Mesothelial cell of epicardium (in vitro differentiated cells): ENCODE measurements at places on chromosomes 2 and 18.

DNA sequence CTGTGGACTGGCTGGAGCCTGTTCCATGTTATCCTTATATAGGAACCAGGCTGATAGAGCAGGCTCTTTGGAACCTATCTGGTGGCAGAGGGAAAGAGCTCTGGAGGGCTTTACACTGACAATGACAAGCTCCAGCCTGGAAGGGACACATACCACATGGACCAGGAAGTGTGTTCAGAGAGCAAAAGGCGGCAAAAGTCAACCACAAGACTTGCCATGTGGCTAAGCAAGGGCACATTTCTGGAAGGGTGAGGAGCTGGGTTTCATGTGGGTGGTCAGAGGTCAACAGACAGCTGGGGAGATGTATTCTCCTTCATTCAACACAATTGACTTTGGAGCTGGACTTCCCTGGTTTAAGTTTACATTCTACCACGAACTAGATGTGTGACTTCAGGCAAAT, 325.2 kb downstream of the DYSF start:
- H3K4me3 ChIP-seq, result no peak overlapping the region
- no peaks in the 10 kb centered on the region for H3K36me3 ChIP-seq
- no peak for DNase-seq
- H3K27ac ChIP-seq, result no peak overlapping the region
- peaks cover 37% of the 10 kb centered on the region for H3K4me1 ChIP-seq

- H3K27me3 ChIP-seq, result peaks cover 22% of the 10 kb centered on the region
- no peaks in the 10 kb centered on the region for H3K36me3 ChIP-seq
- H3K4me1 ChIP-seq, result no peaks in the 10 kb centered on the region
- no peak overlapping the region for H3K4me3 ChIP-seq
- H3K27ac ChIP-seq, result no peak overlapping the region
Measured at GRCh38 chr2:203824057-203824456, 43.5 kb upstream of the CTLA4 start.

DNA sequence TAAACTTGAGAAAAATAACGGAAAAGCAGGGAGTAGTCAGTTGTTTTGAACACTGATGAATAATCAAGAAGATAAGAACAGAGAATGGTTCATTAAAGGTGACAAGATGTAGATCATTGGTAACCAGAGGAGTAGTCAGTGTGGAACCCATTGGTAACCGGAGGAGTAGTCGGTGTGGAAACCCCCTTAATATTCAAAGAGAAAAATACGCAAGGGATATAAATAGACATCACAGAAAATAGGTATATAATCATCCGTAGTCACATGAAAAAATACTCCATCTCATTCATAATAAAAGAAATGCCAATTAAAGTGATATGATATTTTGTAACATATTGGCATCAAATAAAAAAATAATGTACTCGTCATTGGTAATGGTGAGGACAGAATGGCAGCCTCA, 70.6 kb upstream of the EPAS1 start:
- H3K27me3 ChIP-seq, result no peaks in the 10 kb centered on the region
- no peak for DNase-seq
- no peak overlapping the region for H3K27ac ChIP-seq

DNA sequence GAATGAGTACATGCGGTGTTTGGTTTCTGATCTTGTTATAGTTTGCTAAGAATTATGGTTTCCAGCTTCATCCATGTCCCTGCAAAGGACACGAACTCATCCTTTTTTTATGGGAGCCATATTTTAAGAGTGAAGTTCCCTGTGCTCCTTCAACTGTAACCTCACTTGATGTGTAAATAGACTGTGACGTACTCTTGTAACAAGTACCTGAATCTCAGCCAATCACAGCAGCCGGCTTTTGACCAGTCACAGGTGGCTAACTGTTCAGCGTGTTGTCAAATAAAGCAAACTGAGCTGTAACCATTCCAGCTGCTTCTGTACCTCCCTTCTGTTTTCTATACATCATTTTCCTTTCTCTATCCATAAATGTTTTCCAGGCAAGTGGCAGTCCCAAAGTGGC, 774.3 kb upstream of the HS6ST1 start:
- H3K36me3 ChIP-seq, result peaks cover 3% of the 10 kb centered on the region
- H3K27me3 ChIP-seq, result no peaks in the 10 kb centered on the region
- no peak overlapping the region for H3K27ac ChIP-seq
- H3K4me3 ChIP-seq, result no peak overlapping the region

DNA sequence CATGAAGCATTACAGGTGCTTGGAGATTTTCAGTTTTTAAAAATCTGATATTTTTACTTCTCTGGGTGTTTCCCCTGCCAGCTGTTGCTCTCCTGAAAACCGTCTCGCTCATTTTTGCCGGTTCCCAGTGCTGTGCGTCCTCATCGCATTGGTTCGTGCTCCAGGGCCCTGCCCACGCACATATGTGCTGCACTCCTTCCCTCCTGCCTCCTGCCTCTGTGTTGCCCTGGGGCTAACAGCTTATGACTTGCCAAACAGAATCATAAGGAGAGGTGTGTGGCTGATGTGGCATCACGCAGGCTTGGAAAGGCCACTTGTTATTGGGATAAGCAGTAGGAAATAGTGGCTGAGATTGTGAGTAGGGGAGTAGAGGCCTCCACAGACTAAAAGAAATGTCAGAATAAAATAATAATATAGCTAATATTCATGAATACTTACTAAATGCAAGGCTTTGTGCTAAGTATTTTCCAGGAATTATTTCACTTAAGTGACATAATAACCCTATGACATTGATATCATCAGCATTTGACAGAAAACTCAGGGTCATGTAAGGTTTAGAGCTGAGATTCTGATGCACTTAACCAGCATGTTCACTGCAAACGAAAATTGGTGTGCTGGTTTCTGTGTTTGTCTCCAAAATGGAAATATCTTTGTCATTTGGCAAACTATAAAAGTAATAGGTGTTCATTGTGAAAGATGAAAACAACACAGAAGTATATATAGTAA, 53.5 kb downstream of the SLC4A1AP start:
- peaks cover 3% of the 10 kb centered on the region for H3K27me3 ChIP-seq
- H3K4me3 ChIP-seq, result peak overlapping the region; percentile 42
- H3K27ac ChIP-seq, result peak overlapping the region; percentile 85
- DNase-seq, result no peak

DNA sequence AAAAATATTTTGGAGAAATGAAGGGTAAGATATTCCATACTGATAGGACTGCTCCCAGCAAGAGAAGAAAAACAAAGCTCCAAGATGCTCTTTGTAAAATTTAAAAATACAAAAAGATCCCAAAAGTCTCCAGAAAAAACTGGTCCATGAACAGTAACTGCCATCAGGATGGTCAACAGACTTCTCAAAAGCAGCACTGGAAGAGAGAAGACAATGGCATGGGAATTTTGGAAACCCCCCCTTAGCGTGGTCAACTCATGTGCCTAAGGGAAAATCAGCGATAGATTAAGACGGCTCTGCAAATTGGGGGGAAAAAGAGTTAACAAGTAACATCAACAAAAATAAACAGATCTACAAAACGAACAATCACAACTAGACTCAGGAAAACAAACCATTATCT, 23.6 kb downstream of the B4GALT6 start:
- H3K27me3 ChIP-seq, result no peaks in the 10 kb centered on the region
- DNase-seq, result no peak
- peaks cover 19% of the 10 kb centered on the region for H3K4me1 ChIP-seq
- no peak overlapping the region for H3K4me3 ChIP-seq
- peaks cover 40% of the 10 kb centered on the region for H3K36me3 ChIP-seq
- no peak overlapping the region for H3K27ac ChIP-seq

GRCh38 chr2:192886636-192887035, 691.9 kb upstream of the TMEFF2 start:
- H3K36me3 ChIP-seq, result no peaks in the 10 kb centered on the region
- H3K27me3 ChIP-seq, result peaks cover 3% of the 10 kb centered on the region
- H3K27ac ChIP-seq, result no peak overlapping the region
- H3K4me1 ChIP-seq, result peaks cover 38% of the 10 kb centered on the region
